Dermis blood vessel endothelial cell (primary cell): ENCODE measurements at places on chromosomes 1 and 21. TPM values are rescaled to one million over a fixed set of nuclear protein-coding genes. Genes with fewer than 3 reads are reported as not detected.

TMEM61 gene
- total RNA-seq: not detected in 2 replicates

TRIM17 gene
- not detected in 2 replicates for total RNA-seq

DNAI4 gene
- 2.1 and 3.7 TPM in 2 replicates for total RNA-seq

SLC2A1 gene
- 28.6 and 38.3 TPM in 2 replicates for total RNA-seq

CCDC17 gene
- 1.2 and 1.6 TPM in 2 replicates for total RNA-seq

SOX13 gene
- total RNA-seq: 15.3 and 23.0 TPM in 2 replicates
